ENCODE measurements at places on chromosomes 7 and 10. TPM values are rescaled to one million over a fixed set of nuclear protein-coding genes. Genes with fewer than 3 reads are reported as not detected.

The RPEL1 gene
- polyA plus RNA-seq, result not detected

The GCK gene
- polyA plus RNA-seq, result 2.4 TPM

The RNF133 gene
- polyA plus RNA-seq, result 0.33 TPM

The AKR1C2 gene
- 9.5 TPM for polyA plus RNA-seq

The TFPI2 gene
- 6.1 TPM for polyA plus RNA-seq
